ENCODE measurements at places on chromosomes 5 and 9.

DNA sequence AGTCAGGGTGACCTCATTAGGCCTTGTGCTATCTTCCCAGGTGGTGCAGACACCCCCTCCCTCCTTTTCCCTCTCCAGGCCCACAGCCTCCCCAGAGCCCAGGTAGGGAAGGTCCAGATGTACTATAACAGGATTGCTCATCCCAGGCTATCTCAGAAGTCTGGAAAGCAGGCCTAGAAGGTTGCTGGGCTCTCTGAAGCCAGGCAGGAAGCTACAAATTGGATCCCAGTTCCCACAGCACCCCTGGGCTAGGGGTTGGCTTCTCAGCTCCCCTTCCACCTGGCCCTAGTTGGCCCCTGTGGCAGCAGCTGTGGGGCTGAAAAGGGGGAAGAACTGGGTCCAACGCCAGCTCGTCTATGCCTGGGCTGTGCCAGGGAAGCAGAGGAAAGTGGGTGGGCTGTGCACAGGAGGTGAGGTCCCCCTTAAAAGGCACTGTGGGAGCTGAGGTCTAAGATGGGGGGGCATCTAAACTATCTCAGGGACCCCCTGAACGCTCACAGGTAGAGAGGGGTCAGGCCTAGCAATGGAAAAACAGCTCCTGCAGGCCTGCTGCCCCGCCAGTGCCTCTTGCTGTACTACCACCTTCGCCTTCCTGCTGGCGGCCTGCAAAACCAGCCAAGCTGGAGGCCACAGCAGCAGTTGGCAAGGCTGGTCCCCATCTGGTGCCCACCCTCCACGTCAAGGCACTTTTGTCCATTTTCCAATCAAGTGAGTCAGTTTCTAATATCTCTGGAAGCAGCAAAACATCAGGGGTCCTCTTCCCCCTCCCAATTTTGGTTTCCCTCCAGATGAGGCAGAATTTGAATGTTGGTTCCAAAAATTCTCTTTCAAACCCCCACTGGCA lies 13.3 kb upstream of the PSMD5 start:
- no peak for DNase-seq

DNA sequence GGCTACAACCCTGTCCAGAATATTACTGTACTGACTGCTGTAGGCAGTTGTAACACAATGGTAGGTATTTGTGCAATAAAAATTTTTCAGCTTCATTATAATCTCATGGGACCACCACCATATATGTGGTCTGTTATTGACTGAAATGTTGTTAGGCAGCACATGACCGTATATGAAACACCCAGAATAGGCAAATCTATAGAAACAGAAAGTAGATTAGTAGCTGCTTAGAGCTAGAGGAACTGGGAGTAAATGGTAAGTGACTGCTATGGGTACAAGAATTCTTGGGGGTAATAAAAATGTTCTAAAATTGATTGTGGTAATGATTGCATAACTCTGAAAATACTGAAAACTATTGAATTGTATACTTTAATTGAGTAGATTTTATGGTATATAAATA lies 185.7 kb downstream of the ESM1 start:
- DNase-seq, result no peak

DNA sequence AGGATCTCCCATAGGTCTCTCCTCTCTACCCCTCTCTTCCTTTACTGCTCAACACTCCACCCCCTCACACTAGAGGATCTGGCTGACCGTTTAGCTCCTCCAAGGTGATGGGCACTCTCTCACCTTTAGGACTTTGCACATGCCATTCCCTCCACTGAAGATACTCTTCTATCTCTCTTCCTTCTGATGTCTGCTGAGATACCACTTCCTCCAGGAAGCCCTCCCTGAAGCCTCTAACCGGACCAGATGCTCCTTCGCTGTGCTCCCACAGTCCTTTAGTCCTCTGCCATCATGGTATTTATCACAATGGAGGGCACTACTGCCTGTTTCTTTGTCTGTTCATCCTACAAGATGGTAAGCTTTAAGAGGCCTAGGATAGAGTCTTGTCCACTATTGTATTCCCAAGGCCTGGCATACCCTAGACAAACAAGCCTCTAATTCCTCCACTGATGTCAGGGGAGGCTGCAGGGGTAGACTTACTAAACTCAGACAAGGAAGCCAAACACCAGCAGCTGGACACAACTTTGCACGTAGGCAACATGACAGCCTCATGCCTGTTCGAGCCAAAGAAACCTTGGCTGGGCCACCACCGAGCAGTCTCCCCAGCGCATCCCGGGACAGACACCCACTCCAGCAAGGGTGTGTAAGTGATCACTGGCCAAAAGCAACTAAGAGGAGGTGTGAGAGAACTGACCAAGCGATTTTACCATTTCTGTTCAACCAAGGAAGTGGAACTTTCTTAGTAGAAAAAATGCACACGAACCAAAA lies 20.2 kb downstream of the ORM2 start:
- no peak for DNase-seq

- no peak for DNase-seq
Measured at GRCh38 chr5:90866333-90866732, 307.7 kb downstream of the ADGRV1 start.

DNA sequence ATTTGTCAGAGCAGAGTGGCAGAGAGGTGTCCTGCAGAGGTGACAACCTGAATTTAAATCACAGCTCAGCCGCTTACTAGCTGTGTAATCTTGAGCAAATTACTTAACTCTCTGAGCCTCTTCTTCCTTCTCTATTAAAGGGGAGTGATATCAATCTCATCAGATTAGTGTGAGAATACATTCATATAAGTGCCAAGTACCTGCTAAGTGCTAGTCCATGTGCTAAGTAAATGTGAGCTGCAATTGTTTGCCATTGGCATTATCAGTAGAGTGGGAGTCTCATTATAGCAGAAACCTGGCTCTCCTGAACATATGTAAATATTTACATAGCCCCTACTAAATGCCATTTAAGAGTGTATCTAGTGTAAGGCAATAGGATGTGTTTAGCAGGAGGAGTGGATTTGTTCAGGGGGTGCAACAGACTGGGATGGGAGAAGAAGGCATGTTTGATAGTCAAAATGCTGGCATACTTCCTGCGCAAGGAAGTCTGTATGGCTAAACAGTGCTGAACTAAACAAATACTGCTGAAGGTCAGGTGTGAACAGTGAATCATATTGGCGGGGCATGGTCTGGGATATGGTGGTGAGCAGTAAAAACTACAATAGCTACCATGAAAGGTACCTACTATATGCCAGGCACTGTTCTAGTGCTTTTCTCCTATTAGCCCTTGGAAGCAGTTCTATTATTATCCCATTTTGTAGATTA lies 74.5 kb downstream of the F2RL2 start:
- DNase-seq, result peak; percentile 8

GRCh38 chr9:72474676-72475075 lies 46.7 kb upstream of the TMC1 start:
- no peak for DNase-seq

DNA sequence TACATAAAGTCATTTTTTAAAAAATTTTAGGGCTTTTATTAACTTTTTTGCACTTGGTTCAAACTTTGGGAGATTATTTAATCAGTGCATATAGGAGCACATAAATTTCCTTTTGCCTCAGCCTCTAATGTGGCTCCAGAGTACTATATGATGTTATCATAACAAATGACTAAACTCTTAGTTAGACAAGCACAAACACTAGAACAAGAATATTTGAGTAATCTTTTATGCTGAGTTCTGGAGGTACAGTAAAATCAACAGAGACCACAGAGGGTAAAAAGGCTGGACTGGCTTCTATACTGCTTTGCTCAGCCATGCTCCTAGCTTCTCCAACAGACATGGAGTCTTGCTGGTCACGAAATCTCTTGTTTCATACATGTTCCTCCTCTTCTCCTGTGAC lies 52.5 kb upstream of the SGCD start:
- no peak for DNase-seq
